ENCODE measurements at places on chromosomes 12 and 14.

GRCh38 chr12:16880864-16881285 is 274.9 kb upstream of the LMO3 start:
- DNase-seq = no peak

DNA sequence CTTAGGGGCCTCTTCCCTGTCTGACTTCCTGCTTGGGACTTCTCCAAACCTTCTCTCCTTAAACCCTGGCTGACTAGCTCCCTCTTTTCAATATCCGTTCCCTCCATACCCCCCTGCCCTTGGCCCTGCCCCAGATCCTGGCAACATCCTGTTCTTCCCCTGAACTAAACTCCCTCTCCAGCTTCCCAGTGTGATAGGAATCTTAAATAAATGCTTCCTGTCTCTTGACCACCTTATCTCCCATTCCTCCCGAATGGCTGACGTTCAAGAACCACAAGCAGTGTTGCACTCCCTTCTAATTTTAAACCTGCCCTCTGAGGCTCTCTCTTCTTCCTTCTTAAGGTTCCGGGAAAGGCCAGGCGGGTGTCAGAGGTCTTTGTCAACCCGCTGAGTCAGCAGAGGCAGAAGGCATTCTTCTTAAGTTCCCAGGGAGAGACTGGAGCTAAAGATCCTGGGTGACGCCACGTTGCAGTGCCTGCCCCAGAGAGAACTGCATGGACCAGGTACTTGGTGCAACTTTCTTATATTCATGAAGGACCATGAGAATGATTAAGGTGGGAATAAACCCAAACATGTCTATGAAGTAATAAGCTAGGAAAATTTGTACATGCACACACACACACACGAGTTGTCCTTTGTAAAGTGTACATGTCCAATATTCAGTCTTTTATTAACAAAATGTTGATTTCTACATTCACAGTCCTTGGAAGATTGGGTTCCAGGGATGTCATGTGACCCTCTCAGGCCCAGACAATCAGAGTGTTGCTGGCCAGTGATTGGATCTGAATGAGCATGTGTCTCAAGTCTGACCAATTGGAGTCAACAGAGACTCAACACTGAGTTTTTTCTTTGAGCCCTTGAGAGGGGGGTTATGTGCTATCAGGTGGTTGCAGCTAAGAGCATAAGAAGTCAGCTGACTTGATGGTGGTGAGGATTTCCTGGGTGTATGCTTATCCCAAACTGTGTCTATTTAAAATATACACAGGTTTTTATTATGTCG is 420.2 kb upstream of the TBX3 start:
- no peak for DNase-seq

GRCh38 chr12:122327494-122328385 is 61.4 kb upstream of the VPS33A start:
- no peak for DNase-seq

GRCh38 chr12:89414851-89415250 is 62.5 kb upstream of the DUSP6 start:
- no peak for DNase-seq

DNA sequence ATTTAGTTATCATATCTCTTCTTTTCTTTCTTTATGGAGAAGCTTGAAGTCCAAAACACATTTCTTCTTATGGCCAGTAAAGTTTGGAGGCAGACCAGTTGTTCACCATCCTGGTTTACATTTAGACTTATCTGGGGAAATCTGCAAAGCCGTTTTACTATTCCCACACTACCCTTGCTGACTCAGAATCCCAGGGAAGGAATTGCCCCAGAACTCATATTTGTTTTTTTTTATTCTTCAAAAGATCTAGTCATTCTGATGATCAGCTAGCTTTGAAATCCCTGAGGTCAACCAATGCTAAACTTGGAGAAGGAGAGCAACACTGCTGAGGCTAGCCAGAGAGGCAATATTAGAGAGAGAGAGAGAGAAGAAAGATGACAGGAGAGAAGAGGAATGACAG is 12.3 kb upstream of the LMO3 start:
- no peak for DNase-seq

DNA sequence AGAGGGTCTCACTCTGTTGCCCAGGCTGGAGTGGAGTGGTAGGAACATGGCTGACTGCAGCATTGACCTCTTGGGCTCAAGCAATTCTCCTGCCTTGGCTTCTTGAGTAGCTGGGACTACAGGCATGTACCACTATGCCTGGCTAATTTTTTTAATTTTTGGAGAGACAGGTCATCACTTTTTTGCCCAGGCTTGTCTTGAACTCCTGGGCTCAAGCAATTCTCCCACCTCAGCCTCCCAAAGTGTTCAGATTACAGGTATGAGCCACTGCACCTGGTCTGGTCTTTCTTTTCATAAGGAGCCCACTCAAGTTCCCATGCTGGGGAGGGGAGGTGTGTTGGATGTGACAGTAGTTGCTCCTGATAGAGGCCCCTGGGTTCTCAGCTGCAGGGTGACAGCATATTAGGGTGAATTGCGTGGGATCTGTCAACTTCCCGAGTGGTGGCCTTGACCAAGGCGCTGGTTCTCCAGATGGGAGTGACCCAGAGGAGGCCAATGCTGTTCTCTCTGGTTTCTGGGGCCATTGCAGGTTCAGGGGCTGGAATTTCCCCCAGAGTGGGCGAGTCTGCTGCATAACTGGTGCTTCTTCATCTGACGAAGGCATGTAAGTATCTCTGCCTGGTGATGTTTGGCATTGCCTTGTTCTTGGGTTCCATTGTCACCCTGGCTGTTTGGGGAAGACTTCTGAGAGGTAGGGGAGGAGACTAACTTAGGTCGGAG is 52.4 kb upstream of the ESRRB start:
- DNase-seq = no peak

GRCh38 chr14:56816574-56817391 is 6.5 kb upstream of the OTX2 start:
- DNase-seq = no peak

DNA sequence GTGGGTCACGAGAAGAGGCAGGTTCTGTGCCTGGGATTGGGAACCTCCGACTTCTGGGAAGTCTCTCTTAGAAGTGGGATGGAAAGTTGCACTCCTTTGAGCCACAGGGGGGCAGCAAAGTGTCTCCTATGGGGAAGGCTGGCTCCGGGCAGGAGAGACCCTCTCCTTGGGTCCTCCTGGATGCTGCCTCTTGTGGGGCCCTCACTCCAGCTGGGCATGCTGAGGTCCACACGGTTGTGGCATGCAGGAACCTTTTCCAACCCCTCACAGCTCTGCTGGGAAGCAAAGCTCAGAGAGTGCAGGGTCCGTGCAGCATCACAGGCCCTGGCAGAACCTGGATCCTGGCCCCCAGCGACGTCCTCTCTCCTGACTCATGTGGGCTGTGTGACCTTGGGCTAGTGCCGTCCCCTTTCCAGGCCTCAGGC is 17.4 kb downstream of the SDSL start:
- peak; percentile 52 for DNase-seq

DNA sequence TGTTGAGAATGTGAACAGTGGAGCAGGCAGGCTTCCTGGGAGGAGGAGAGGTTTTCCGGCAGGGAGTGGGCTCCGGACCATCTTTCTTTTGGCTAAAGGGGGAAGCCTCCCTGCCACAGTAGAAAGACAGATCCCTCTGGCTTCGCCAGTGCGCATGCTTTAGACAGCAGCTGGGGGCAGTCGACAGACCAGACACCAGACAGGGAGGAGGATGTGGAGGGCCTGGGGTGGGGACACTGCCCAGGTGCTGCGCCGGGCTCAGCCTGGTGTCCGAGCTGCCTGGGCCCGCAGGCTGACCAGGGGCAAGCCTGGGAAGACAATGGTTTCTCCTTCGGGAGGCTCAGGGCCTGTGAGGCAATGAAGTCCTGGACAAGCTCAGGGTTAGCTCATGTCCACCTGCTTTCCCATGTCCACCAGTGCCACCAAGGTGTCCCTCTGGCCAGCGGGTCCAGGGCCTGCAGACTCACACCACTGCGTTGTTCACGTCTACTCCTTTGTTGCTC is 67.3 kb downstream of the PRIMA1 start:
- no peak for DNase-seq

- no peak for DNase-seq
Measured at GRCh38 chr14:57182760-57183503, 85.8 kb downstream of the EXOC5 start.

DNA sequence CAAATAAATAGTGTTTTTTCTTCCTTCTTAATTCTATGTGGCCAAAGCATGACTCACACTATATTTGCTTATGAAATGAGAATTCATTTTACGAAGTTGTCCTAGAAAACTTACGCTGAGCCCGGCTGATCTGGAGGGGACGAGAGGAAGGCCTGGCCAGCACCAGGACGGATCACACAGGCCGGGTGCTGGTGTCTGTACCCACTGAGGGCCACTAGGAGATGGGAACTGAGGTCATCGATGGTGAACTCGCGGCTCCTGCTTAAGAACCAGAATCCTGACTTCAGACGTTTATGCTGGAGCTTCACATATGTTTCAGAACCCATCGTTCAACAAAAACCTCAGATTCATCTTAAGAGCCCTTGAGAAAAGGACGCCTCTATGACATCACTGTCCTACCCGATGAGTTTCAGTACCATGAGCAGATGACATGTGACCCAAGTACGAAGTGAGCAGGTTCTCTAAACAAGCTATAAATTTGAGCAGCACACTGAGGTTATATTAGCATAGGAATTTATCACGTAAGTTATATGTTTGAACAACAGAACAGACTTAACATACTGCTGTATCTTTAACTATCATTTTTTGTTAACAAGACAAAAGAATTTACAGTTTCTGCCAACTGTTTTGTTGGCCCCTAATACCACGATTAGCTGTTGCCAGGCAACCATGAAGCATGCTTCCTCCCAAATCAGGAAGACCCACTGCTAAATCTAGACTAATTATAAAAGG is 111.9 kb downstream of the FOXN3 start:
- no peak for DNase-seq

DNA sequence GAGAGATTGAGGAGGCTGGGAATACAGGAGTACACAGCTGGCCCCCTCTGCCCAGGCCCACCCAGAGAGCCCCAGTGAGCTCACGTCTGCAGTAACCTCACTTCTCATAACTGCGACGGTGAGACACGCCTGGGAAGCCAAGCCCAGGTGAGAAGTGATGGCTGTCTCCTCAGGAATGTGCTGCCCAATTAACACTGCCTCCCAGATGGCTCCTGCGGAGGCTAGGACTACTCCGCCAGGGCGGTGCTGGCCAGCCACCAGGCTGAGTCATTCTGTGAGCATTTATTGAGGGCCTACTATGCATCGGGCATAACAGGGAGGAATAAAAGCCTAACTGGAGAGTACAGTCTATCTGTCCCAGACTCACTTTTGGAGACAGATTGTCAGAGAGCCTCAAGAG is 9.3 kb upstream of the TMEM106C start:
- no peak for DNase-seq

- no peak for DNase-seq
Measured at GRCh38 chr12:120677765-120678473, 9.0 kb upstream of the MLEC start.

DNA sequence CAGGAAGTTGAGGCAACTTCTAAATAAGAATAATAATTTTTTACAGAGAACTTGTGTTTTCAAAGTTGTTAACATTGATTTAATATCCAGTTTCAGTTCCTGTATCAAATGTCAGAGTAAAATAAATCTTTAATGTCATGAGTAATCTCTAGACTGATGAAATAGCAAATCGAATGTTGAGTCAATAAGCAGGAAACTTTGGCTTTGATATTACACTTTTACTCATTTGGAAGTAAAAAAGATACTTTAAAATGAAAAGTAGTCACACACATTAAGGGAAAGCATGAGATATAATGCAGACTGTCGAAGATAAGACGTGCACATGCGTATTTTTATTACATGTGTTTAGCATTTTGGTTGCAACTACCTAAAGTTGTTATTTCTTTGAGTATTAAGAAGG is 78.2 kb upstream of the PTGDR start:
- no peak for DNase-seq

GRCh38 chr14:68535404-68536017 is 257.4 kb downstream of the ZFP36L1 start:
- DNase-seq = no peak

- no peak for DNase-seq
Measured at GRCh38 chr14:67426161-67426560, 14.2 kb upstream of the PLEK2 start.

GRCh38 chr14:83611906-83612390 is 1918.0 kb upstream of the FLRT2 start:
- DNase-seq = no peak

- no peak for DNase-seq
Measured at GRCh38 chr14:69703047-69704039, 63.6 kb upstream of the SRSF5 start.

DNA sequence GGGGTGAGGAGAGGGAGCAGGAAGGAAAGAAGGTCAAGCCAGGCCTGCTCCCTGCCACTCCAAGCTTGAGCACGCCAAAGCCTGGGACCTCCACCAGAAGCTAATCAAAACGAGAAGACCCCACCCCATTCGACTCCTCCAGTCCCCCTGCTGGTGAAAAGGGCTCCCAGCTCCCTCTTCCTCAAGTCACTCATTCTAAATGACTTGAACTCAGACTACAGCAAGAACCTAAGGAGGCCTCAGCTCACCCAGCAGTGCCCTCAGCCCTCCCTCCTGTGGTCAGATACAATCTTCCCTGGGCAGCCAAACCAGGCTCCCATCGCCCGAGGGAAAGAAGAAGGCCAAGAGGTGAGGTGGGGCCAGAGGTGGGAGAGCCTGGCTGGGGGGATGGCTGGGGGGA is 17.4 kb downstream of the HDAC7 start:
- no peak for DNase-seq

- no peak for DNase-seq
Measured at GRCh38 chr12:49033611-49034285, 15.2 kb upstream of the PRKAG1 start.

- no peak for DNase-seq
Measured at GRCh38 chr12:51208016-51208660, 9.7 kb downstream of the POU6F1 start.

GRCh38 chr14:68679746-68680467 is 113.0 kb downstream of the ZFP36L1 start:
- DNase-seq = no peak

DNA sequence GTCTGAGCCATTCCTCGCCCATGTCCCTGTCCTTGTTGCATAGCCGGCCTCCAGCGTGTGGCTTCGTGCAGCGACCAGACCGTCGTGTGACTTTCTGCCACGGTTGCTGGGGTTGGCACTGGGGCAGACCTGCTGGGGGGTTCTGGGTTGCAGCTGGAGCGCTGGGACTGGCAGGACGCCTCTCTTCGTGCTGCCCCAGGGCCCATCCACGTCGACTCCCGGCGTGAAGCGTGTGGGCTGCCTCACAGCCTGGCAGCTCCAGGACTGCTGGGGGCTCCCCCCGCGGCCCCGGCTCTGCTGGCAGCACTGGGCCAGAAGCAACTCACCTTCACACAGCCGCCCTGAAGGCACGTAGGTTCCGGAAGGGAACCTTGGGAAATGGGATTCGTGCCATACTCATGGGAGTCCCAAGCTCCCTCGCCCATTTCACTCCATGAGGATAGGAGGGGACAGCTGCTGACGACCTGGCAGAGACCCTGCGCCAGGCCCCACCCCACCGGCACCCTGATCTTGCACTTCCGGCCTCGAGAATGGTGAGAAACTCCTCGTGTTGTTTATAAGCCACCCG is 51.9 kb downstream of the GALNT9 start:
- DNase-seq = no peak
